Activated naive CD4-positive, alpha-beta T cell treated with anti-CD3 and anti-CD28 coated beads for 36 hours (primary cell): ENCODE measurements at places on chromosomes 11 and 22.

DNA sequence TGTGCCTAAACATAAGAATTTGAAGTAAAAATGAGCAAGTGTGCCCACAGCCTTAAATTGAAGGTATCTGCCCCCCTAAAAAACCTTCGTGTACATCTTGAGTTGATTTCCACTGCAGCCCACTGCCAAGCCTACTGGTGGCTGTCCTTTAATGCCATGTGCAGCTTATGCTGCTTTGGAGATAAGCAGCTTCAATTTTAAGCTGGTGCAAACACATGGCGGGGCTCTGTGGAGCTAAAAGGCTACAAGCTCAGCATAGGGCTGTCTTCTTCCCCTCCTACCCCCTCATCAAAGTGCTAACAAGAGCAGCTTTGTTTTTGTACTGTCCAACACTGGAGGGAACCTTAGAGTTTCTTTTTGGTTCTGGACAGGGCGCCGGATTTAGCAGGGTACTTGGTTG is 128.5 kb upstream of the LMO1 start:
- no peak for DNase-seq

- DNase-seq, result no peak
These were observed 5.9 kb downstream of the RNH1 start for GRCh38 chr11:501001-501682.

- DNase-seq, result no peak
These were observed 4.4 kb downstream of the TP53I11 start for GRCh38 chr11:44946263-44946662.

DNA sequence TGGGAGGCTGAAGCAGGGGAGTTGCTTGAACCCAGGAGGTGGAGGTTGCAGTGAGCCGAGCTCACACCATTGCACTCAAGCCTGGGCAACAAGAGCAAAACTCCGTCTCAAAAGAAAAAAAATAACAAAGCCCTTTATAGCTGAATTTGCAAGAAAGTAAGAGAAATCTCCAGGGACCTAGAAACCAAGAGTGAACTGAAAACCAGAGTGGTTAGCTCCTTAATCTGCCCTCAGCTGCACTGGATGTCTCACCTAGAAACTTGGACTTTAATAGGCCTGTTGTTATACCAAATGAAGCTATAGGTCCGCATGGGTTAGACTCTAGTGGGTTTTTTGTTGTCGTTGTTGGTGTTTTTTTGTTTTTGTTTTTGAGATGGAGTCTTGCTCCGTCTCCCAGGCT is 4.1 kb downstream of the NEU3 start:
- no peak for DNase-seq

DNA sequence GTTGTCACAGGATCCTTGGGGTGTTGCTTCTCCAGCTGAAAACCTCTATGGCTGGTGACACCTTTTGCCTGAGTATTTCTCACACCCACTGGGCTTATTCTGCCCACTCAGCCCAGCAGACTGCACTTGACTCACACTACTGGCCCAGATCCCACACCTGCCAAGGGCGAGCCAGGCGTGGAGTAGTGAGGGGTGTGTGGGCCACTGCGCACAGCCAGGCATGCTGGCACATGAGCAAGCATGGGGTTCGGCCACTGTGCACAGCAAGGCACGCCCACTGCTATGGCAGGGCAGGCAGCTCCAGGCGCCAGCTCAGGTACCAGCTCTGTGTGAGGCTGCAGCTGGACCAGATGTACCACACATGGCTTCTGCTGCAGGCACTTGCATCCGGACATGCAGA is 116.5 kb upstream of the MTNR1B start:
- DNase-seq, result no peak

GRCh38 chr22:50446708-50447575 is 27.9 kb downstream of the SBF1 start:
- no peak for DNase-seq

DNA sequence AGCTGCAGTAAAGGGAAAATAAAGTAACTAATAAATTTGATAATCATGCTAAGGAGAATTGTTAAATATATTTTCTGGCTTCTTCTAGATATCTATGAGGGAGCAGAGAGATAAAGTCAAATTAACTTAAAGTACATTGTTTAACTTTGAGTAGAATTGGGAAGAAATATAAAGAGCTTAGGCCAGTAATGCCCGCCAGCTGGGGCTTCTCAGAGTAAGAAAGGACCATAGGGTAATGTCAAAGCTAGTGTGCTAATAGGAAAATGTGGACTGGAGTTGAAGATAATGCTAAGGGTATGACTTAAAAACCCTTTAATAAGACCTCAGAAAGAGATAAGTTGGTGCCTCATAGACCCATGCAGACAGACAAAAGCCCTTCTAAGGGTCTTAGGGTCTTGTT is 411.6 kb upstream of the ANO3 start:
- no peak for DNase-seq
